ENCODE measurements at places on chromosomes 5 and 9.

- DNase-seq, result no peak
Observed at GRCh38 chr5:115720888-115721287, 95.1 kb upstream of the TMED7 start.

DNA sequence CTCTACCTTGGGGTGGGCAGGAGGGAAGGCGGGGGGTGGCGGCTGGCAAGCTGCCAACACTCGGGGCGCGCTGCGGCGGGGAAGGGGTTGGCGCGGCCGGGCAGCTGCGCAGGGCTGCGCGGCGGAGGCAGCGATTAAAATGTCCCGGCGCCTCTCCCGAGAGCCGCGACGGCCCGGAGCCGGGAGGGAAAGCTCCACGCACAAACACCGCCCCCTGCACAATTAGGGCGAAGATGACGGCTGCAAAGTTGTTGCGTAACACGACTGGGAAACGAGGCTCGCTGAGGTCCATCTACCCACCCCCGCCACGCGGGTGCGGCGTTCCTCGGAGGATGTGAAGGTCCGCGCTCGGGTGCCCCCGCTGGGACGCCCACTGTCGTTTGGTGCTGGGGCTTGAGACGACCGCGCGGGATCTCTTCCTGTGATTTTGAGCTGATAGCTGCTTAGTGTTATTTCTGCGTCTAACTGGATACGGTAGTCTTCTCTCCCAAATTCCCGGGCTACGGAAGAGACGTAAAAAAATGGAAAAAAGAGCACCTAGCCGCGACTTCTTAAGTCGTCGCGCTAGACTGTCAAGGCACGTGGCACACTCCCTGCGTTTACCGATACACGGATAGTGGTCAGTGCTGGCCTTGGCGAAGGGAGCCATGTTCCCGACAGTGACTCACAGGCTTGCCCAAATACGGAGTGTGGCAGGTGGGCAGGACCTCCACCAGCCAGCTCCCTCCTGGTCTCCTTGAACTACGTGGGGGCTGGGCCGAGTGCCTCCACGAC lies 958 bp upstream of the NFIL3 start:
- DNase-seq, result peak; percentile 53

DNA sequence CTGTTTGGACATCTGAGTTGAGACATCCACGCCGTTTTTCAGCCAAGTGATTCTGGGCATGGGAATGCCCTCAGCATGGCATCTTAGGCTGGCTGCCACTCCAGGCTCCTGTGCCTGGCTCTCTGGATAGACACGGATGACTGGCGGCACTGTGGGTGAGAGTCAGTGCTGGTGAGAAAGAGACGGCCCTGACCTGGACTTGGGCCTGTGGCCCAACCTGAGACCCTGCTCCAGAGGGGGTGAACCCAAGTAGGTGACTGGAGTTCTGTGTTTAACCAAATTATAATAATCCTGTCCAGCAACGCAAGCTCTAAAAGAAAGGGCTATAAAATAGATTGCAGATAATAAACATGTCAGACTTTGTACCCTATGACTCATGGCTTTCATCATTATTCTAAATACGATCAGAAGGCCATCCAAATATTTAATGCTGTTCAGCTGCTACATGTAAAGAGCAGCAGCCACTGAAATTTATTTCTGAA lies 173.9 kb downstream of the HSPA4 start:
- DNase-seq, result no peak

- no peak for DNase-seq
Observed at GRCh38 chr5:145859897-145860296, 12.9 kb downstream of the GRXCR2 start.
